ENCODE measurements at places on chromosomes 4 and X.

DNA sequence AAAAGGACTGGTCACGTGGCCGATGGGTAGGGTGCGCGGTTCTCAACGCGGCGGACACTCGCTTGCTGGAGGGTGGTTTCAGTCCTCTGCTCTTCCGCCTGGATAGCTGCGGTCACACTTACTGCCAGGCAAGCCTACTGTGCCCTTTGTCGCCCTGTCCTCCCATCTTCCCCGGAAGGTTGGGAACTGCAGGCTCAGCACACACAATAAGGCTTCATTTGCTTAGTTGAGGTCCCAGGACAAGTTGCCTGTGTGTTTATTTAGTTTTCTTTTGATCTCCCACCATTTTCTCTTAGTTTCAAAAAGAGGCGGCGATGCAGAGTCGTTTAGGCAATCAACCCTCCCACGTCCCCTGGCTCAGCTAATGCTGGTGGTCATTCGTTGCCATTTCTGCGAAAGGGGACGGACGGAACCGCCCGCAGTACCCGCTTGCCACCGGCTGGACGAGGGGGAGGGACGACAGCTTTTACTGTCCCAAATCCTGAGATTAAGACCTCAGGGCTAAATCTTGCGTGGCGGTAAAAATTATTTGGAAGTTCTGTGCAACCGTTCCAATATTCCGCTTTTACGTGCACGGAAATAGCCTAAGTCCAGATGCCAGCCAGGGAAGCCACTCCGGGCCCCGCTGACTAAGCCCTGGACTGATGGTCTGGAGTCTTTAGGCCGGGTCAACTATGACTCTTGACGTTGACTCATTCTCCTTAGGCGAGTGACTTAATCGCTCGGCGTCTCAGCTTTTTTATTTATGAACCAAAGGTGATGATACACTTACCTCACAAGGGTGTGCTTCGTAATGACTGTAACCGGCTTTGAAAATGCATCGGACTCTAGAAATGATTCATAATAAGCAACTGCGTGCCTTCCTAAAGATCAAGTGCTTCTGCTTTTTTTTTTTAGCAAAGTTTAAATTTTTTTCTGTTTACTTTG is 671 bp upstream of the EIF4E start:
- no peak for DNase-seq

DNA sequence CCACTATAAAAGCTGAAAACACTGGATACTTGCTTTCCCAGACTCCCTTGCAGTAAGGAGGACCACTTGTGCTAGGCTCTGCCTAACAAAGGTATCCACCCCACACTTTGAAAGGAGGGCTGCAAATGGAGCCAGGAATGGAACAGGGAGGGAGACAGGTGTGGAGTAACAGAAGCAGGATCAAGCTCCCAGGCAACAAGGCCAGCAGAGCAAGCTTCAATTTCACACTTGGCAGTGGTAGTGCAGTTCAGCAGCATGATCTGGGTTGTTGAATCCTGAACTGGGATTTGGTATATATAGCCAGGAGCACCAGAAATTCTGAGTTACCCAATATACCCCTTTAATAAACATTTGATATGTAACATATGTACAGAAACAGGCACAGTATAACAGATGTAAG is 9.8 kb downstream of the LAMP2 start:
- DNase-seq, result no peak

DNA sequence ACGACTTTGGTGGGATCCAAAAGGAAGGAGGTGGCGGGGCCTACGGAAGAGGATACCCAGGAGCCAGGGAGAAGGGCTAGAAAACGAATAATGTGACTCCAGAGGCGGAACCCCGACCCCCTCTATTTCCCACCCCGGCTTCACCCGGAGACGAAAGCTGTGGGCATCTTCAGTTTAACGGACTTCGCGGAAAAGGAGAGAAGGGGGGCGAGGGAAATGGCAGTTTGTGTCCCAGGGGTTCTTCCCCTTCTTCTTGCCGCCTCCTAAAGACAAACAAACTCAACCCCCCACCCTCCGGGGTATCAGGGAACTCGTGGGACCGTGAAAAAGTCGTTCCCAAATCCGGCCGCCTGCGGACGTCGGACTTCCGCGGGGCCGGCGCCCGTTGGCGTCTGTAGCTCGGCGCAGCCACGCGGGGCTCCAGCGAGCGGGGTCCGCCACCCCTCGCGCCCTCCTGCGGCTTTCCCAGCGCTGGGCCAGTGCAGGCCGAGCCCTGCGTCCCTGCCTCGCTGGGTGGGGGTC is 3.6 kb upstream of the LEF1 start:
- no peak for DNase-seq

- DNase-seq, result no peak
Observed at GRCh38 chrX:55490121-55490520, 473 bp upstream of the USP51 start.

DNA sequence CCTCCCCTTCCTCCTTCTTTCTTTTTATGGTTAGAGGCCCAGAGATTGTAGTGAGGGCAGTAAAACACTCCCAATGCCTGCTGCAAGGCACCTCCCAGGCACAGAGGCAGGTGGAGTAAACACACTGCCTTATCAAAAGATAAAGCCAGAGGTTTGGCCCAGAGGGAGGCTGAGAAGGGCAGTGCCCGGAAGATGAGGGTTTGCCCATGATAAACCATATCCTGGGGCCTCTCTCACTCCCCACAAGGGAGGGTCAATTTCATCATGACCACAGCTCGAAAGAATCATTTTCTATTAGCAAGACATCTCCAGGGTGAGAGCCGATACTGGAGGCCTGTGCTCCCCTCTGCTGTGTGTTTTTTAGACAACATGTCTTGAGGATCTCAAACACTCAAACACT is 98.5 kb upstream of the FAM9C start:
- no peak for DNase-seq

GRCh38 chrX:42954880-42955279 is 176.9 kb upstream of the PPP1R2C start:
- no peak for DNase-seq

DNA sequence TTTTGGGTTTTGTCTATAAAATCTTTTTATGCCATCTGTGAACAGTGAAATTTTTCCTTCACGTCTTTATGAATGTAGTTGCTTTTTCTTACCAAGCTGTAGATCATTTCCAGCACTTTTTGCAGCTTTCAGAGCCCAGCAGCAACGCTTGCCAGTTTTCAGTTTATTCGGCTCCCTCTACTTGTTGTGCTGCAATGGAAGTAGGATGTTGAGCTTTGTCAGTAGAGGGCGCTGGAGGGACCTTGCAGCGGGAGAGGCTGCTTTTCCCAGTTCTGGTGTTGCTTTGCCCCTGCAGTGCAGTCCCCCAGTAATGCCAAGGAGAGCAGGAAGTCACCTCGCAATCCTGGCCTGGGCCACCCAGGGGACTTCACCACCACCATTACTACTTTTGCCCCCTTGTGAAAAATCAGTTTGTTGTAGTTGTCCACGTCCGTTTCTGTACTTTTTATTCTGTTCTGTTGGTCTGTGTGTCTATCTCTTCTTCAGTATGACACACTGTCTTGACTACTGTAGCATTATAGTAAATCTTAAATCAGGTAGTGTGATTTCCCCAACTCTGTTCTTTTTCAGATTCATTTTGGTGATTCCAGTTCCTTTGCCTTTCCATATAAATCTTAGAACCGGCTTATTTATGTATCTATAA is 21.8 kb downstream of the CMC4 start:
- no peak for DNase-seq

DNA sequence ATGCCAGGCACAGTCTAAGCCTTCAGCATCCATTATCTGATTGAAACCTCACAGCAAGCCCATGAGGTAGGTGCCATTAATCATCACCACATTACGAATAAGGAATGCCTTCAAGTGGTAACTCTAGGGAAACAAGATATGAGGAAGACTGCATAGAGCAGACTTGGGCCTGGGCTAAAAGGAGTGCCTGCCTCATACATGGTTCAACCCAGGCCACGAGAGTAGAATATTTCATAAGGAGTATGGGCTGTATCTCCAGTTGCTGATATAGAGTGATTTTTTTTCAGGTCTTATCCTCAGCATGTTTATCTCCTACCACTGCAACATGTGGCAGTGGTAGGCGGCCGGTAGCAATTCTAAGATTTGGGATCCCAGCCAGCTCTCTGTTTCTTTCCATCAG is 51.7 kb downstream of the ATP11C start:
- no peak for DNase-seq

DNA sequence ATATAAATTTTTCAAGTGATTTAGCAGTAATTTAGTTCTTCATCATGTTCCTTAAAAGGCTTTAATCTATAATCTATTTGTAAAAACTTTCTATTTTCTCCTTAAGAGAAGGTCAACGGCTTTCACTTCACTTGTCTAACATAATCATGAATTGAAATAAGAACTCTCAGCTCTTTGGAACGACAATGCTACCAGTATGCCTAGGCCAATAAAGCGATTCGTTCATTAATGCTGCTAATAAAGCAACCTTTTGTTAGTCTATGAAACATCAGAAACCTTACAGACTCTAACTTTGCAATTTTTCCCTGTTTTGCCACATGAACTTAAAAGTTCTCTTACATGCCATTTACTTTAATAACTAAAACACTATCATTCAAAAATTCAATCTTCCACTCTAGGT is 47.6 kb downstream of the FBXW7 start:
- no peak for DNase-seq

- no peak for DNase-seq
Observed at GRCh38 chrX:53005327-53005726, 43.3 kb upstream of the GPR173 start.

GRCh38 chr4:57364255-57364654 is 254.1 kb upstream of the IGFBP7 start:
- no peak for DNase-seq

GRCh38 chr4:109942292-109942926 is 29.7 kb downstream of the EGF start:
- DNase-seq, result no peak

DNA sequence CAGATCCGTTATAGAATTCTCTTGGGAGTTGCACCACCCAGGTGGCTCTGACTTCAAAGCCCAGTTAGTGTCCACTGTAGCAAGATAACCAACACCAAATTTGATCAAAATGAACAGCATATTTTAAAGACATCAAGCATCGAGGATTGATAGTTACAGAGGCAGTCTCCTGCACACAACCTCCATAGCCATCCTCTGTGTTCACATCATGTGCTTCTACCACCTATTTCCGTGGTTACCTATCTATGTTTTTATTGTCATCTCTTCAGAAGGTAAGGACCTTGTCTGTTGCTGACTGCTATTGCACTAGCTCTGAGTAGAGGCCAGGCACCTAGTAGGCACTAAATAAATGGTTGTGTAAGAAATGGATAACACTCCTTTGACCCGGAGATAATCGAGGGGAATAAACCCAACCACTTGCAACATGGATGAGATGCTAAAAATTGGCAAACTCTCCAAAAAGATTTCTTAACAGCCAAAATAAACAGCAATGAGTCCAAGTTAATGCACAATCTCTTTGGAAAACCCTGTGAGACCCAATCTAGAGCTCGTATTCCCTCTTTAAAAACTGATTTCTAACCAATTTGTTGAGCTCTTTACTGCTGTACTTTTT is 14.7 kb upstream of the C1QTNF7 start:
- DNase-seq, result no peak

DNA sequence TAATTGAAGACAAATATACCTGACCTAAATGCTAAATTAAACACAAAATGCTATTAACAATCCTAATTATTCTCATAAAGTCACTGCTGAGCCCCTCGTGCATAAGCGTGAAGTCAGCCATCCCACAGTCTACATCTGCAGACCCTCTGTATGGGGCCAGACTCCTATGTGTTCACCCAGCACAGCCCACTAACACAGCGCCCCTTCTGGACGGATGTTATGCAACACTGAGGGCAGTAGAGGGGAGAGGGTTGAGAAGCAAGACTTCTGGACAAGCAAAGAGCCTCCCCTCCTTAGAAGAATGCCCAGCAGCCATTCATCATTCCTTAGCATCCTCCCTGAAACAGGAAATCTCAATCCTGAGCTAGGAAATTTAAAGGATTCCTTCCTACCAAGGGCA is 7.9 kb downstream of the TRPC3 start:
- DNase-seq, result no peak

DNA sequence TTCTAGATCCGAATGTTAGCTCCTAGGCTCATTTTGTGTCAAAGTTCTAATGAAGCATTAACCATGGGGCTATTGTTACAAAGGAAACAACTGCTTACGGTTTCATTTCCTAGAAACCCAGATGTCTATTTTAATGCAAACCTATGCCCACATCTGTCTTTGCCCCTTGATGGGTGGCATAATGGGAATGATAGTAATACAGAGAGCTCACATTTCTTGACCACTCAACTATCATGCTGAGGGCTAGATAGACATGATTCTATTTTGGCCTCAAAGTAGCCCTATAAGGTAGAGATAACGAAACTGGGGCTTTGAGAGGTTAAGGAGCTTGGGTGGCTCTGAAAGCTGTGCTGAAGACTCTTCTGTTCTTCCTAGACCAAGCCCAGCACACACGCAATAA is 1.9 kb downstream of the TLR7 start:
- no peak for DNase-seq

DNA sequence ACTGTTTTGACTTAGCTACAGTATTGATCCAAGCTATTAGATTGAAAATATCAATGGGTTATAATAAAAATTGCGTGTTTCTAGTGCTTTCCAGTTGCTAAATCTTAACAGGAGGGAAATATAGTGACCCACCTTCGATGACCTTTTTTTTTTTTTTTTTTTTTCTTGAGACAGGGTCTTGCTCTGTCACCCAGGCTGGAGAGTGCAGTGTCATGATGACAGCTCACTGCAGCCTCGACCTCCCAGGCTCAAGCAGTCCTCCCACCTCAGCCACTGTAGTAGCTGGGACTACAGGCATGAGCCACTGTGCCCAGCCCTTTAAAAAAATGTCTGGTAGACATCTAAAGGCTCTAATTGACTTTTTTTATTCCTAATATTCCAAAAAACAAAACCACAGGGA is 3.8 kb upstream of the ASB5 start:
- no peak for DNase-seq

GRCh38 chr4:174375422-174375821 is 91.7 kb downstream of the CEP44 start:
- no peak for DNase-seq
